ENCODE measurements at places on chromosomes 7 and 10. TPM values are rescaled to one million over a fixed set of nuclear protein-coding genes. Genes with fewer than 3 reads are reported as not detected.

Gene TFR2
- 5.1 TPM for total RNA-seq

Gene GPR158
- total RNA-seq, result 2.6 TPM

Gene CPXM2
- not detected for total RNA-seq

DNA sequence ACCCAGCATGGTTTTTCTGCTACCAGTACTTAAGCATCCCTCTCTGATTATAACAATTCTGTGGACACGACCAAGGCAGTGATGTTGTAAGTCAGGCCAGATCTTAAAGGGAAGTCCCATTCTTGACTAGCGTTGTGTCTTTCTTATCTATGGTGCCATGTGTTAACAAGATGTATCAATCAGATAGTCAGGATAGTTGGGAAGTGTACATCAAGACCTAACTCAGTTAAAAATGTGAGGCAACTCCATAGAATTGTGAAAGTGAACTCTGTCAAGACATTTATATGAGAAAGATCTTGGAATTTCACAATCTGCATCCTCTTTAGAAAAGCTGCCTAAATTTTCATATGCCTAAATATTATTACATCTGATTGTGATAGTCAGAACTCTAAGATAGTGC, 341.7 kb upstream of the SEMA3D start:
- no peak for DNase-seq

DNA sequence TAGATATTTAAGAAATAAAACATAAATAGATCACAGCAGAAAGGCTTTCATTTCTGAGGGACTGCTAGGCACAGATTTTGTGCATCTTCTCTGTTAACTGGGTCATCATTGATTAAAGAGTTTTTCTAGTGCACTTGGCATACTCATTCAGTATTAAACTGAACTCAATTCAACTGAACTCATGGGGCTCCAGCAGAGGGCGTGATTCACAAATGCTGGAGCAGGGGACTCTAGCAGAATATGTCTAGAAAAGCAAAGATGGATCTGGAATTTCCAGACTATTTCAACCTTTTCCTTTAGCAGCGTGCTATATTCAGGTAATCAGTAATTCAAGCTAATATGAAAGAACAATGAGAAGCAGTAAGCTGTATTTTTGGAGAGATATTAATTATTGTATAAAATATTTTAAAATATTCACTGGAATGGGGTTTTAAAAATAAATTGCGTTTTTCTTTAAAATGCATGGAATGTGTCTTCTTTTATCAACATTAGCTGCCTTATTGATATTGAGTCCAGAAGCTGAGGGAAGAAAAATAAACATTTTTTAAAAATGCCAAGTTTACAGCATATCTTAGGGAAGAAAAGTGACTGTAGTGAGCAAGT, 296.8 kb upstream of the CACNA2D1 start:
- peak; percentile 80 for DNase-seq
